Ascending aorta (tissue), 2 donors: ENCODE measurements at places on chromosomes 7 and 10. TPM values are rescaled to one million over a fixed set of nuclear protein-coding genes. Genes with fewer than 3 reads are reported as not detected.

Gene SLC16A12
- not detected for total RNA-seq

- H3K27ac ChIP-seq, result no peak overlapping the region
- H3K36me3 ChIP-seq, result no peaks in the 10 kb centered on the region
- H3K4me3 ChIP-seq, result no peak overlapping the region
- H3K27me3 ChIP-seq, result no peaks in the 10 kb centered on the region
- DNase-seq, result no peak
Measured at GRCh38 chr7:7156663-7157062, 25.7 kb upstream of the C1GALT1 start.

GRCh38 chr7:100568896-100569844 lies 4.5 kb downstream of the SAP25 start:
- peaks cover 6% of the 10 kb centered on the region for H3K36me3 ChIP-seq
- H3K27ac ChIP-seq, result no peak overlapping the region
- no peaks in the 10 kb centered on the region for H3K27me3 ChIP-seq
- H3K4me1 ChIP-seq, result no peaks in the 10 kb centered on the region

DNA sequence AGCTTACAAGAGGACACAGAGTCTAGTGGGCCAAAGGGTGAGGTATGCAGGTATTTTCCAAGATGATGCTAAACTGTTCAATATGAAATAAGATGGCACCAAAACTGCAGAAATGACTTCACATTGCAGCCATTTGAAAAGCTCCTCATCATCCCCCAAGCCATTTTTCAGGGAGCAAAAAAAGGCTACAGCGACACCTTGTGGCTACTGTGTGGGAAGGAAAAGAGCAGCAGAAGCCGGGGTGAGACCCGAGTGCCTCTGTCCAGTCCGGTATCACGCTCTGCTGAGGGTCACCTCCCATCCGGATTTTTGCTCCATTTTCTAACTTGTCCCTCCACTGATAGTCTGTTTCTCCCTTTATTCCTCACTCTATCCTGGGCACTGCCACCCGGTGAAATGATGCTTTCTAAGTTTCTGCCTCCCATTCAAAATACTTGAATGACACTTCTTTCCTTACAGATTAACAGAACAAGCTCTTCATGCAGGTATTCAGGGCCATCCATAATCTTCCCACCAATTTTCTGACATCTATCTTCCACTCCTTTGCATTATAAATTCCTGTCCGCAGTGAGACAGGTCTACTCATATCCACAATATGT lies 220.2 kb downstream of the DGKI start:
- no peak overlapping the region for H3K27ac ChIP-seq
- H3K36me3 ChIP-seq, result no peaks in the 10 kb centered on the region
- no peaks in the 10 kb centered on the region for H3K27me3 ChIP-seq
- DNase-seq, result no peak
- H3K4me3 ChIP-seq, result no peak overlapping the region

- no peak for DNase-seq
- H3K27me3 ChIP-seq, result no peaks in the 10 kb centered on the region
Measured at GRCh38 chr7:15685358-15686294, 857 bp downstream of the MEOX2 start.

DNA sequence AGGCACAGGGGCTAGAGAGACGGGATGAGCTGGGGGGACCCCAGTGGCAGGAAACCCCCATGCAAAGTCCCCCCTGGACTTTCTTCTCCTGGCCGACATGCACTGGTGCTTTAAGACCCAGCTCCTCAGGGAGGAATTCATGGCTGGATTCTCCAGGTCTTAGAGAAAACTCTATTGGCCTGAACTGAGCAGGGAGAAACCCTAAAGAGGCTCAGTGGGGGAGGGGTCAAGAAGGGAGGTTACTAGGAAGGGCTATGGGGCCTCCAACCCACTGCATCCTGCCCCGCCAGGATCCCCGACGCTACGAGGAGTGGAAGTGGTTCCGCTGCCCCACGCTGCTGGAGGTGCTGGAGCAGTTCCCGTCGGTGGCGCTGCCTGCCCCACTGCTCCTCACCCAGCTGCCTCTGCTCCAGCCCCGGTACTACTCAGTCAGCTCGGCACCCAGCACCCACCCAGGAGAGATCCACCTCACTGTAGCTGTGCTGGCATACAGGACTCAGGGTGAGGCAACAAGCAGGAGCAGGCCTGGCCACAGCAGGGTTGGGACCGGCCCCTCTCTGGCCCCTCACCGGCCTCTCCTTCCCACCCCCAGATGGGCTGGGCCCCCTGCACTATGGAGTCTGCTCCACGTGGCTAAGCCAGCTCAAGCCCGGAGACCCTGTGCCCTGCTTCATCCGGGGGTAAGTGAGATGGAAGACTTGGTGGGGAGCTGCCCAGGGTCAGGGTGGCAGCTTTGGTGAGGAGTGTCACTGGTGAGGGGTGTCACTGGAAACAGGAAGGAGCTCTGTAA lies 13.8 kb downstream of the ATG9B start:
- peaks cover 8% of the 10 kb centered on the region for H3K27me3 ChIP-seq
- peaks cover 9% of the 10 kb centered on the region for H3K4me1 ChIP-seq
- no peak overlapping the region for H3K27ac ChIP-seq
- no peaks in the 10 kb centered on the region for H3K36me3 ChIP-seq
- H3K4me3 ChIP-seq, result no peak overlapping the region

DNA sequence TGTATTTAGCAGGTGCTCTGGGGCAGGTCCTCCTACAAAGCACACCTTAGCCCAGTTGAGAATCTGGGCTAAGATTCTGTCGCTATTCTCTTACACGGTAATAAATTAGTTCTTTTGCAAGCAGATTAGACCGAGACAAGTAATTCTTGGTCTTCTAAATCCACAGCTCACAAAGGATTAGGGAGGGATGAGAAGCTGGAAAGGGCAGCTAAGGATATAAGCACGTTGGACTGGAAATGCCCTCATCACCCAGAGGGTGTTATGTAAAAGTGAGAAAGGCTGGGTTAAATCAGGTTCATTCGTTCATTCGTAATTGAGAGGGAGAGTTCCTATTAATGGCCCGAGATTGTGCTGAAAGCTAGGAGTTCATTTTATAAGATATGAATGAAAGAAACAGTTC lies 41.8 kb downstream of the PFKFB3 start:
- peak overlapping the region; percentile 20 for H3K27ac ChIP-seq
- H3K36me3 ChIP-seq, result peaks cover 13% of the 10 kb centered on the region
- no peak overlapping the region for H3K4me3 ChIP-seq
- no peak for DNase-seq

DNA sequence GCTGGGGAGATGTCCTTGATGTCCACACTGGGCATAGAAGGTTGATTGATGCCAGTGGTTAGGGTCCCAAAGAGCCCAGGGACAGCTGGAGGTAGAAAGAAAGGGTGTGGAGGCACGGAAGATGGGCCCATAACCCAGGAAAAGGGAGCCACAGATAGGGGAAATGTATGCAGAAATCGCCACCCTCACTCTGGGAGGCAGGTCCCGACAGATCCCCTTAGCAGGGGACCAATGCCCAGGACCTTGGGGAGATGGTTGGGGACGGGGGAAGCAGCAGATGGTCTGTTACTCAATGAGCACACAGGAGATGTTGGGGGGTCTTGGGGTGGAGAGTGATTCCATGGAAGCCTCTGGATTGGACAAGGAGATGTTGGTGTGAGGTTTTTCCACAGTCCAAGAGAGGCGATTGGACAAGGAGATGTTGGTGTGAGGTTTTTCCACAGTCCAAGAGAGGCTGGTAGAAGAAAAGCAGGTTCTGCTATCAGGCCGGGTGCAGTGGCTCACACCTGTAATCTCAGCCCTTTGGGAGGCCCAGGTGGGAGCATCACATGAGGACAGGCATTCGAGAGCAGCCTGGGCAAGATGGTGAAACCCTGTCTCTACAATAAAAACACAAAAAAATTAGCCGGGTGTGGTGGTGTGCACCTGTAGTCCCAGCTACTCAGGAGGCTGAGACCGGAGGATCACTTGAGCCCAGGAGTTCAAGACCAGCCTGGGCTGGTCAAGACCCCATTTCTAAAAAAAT lies 7.0 kb upstream of the PPP1R35 start:
- H3K4me1 ChIP-seq, result no peaks in the 10 kb centered on the region
- no peak overlapping the region for H3K4me3 ChIP-seq

Gene LIPF
- 7.1 TPM for total RNA-seq

- no peak overlapping the region for H3K27ac ChIP-seq
- H3K4me1 ChIP-seq, result no peaks in the 10 kb centered on the region
- no peaks in the 10 kb centered on the region for H3K27me3 ChIP-seq
- H3K4me3 ChIP-seq, result no peak overlapping the region
- DNase-seq, result no peak
- no peaks in the 10 kb centered on the region for H3K36me3 ChIP-seq
Measured at GRCh38 chr10:67385089-67385488, 310.9 kb downstream of the CTNNA3 start.

GRCh38 chr7:94431619-94432280 lies 37.1 kb downstream of the COL1A2 start:
- H3K4me3 ChIP-seq, result no peak overlapping the region
- H3K27me3 ChIP-seq, result no peaks in the 10 kb centered on the region
- DNase-seq, result no peak
- H3K27ac ChIP-seq, result no peak overlapping the region

DNA sequence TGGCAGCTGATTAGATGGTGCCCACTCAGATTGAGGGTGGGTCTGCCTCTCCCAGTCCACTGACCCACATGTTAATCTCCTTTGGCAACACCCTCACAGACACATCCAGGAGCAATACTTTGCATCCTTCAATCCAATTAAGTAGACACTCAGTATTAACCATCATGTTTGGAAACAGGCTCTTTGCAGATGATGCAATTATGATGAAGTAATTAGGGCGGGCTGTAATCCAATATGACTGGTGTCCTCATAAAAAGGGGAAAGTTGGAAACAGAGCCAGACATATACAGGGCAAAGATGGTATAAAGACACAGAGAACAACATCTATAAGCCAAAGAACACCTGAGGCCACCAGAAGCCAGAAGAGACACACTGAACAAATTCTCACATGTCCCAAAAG lies 658.6 kb downstream of the CCSER2 start:
- H3K4me3 ChIP-seq, result no peak overlapping the region
- DNase-seq, result no peak
- H3K36me3 ChIP-seq, result no peaks in the 10 kb centered on the region
- no peak overlapping the region for H3K27ac ChIP-seq
